ENCODE measurements at places on chromosomes 16 and 17.

DNA sequence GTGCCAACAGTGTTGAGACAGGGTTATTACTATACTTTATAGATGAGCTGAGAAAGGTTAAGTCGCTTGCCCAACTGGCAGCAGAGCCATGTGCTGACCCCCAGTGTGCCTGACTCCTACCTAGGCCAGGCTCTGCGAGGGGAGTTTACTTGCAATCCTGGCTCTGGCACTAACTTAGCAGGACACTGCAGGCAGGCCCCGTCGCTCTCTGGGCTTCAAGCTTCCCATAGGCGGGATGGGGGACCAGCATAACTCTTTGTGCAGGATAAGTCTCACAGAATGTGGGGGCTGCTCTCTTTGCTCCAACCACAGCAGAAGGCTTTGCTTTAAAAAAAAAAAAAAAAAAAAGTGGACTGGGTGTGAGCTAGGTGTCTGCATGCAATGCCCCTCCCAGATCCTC lies 102.7 kb downstream of the GNAO1 start:
- DNase-seq = no peak

DNA sequence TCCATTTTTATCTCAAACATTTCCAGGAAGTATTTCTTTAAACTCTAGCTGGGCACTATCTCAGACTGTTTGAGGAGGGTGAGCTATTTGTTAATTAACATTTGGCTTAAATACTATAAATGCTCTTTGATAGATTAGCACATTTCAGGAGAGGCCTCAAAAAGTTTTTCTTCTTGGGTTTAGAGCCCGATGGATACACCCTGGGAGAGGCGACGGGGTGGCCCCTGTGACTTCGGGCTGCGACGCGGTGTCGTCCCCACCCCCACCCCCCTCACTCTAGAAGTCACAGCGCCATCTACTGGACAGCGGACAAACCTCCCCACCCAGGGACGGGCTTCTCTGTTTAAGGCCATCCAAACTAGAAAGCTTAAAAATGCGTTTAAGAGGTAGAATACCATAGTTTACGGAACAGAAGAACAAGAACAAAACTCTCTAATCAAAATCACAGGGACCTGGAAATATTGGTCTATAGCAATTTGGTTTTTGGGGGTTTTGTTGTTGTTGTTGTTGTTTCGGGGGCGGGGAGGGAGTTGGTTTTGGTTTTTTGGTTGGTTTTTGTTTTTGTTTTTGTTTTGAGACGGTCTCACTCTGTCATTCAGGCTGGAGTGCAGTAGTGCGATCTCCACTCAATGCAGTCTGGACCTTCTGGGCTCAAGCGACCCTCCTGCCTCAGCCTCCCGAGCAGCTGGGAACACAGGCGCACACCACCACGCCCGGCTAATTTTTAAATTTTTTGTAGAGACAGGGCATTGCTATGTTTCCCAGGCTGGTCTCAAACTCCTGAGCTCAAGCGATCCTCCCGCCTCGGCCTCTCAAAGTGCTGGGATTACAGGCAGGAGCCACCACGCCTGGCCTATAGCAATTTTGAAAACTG lies 254.4 kb downstream of the C16orf95 start:
- no peak for DNase-seq

- no peak for DNase-seq
Observed at GRCh38 chr17:57282296-57282695, 26.0 kb downstream of the MSI2 start.

DNA sequence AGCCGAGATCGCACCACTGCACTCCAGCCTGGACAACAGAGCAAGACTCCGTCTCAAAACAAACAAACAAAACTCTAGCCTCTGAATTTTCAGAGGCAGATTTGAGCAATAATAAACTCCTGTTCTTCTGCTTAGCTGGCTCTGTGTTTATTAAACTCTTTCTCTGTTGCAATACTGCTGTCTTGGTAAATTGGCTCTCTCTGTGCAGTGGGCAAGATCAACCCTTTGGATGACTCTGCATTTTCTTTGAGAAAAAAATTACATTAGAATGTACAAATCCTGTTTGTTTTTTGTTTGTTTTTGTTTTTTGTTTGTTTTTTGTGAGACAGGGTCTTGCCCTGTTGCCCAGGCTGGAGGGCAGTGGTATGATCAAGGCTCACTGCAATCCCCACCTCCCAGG lies 75.8 kb upstream of the RPH3AL start:
- no peak for DNase-seq

- DNase-seq = no peak
Observed at GRCh38 chr17:75394332-75394918, 11.1 kb downstream of the GRB2 start.

GRCh38 chr16:4976079-4976478 lies 17.9 kb downstream of the SEC14L5 start:
- DNase-seq = no peak

DNA sequence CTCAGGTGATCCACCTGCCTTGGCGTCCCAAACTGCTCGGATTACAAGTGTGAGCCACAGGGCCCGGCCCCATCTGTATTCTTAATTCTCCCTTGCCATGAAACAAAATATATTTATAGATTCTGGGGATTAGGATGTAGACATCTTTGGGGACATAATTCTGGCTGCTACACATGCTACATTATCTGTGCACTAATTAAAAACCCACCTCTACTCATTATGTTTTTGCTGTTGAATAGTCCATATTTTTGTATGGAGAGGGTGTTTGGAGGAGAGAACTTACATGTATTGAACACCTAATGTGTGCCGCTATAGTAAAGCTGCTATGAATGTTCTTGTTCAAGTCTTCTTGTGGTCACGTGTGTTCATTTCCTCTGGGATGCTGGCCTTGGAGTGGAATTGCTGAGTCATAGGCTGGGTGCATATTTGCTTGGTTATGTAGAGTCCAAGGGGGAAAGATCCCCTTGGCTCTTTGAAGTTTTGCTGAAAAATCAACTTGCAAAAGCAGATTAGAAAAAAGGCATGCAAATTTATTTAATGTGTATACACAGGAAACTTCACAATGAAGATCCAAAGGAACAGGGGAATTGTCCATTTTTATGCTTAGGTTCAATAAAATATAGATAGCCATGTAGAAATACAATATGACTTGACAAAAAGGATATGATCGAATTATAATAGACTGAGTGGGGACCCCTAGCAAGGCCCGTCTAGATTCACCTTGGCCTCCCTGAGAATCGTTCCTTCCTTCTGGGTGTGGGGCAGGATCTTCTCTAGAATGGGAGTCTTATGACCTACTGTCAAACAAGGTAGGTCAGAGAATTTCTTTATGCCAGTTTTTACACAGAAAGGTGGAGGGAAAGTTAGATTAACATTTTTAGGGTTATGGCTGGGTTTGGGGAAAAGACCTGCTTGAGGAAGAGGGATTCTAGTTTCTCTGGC lies 42.1 kb upstream of the GPRC5B start:
- peak; percentile 7 for DNase-seq

- no peak for DNase-seq
Observed at GRCh38 chr17:75069783-75070182, 18.0 kb upstream of the SLC16A5 start.

DNA sequence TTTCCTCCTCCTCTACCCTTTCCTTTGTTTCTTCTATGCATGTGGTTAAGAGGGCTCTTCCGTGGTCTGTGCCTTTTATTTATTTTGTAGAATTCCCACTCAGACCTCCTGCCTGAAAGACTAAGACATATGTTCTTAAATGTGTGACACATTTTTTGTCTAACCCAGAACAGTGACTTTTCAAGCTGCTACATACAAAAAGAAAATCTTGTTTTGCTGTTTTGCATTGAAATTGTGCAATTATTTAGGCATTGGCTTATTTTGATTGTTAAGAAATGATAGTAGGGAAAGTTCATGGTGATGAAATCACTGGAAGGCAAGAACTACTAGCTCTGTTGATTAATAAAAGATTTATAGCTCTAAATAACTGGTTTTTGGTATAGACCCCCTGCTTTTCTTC lies 76.8 kb downstream of the TUBD1 start:
- DNase-seq = no peak

DNA sequence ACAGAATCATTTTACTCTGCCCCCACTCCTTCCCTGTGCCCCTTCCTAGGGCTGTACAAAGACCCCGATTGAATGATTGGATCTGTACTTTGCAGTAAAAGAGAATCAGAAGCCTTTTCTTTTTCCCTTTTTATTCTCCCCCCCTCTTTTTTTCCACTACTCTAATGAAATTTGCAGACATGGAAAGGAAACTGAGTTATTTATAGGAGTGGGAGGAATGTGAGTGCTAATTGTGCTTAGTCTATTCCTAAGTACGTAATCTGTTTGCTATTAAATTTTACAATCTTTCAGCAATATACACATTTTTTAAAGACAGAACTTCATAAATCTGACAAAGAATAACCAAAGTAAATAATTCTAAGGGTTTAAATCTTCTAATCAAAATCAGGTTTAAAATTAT lies 314.3 kb downstream of the MAP2K6 start:
- DNase-seq = no peak

- no peak for DNase-seq
Observed at GRCh38 chr16:10039220-10040096, 142.8 kb downstream of the GRIN2A start.

DNA sequence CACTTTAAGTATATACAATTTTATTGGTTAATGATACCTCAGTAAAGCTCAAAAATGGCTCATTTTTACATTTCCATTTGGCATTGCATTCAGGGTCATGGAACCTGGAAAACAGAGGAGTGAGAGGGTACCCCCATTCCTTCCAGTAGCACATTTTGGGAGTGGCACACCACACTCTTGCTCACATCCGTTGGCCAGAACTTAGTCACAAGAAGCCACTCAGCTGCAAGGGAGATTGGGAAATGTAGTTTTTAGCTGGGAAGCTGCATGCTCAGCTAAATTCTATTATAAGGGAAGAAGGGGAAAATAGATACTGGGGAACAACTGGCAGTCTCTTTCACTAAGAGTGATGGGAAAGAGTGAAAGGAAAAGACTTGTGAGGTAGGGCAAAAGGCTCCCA lies 102.5 kb upstream of the TMEM97 start:
- no peak for DNase-seq

GRCh38 chr16:85279402-85279801 lies 167.1 kb upstream of the CIBAR2 start:
- DNase-seq = no peak

GRCh38 chr16:13630374-13630773 lies 289.6 kb upstream of the ERCC4 start:
- no peak for DNase-seq

- DNase-seq = no peak
Observed at GRCh38 chr16:85539084-85539483, 74.0 kb upstream of the GSE1 start.

DNA sequence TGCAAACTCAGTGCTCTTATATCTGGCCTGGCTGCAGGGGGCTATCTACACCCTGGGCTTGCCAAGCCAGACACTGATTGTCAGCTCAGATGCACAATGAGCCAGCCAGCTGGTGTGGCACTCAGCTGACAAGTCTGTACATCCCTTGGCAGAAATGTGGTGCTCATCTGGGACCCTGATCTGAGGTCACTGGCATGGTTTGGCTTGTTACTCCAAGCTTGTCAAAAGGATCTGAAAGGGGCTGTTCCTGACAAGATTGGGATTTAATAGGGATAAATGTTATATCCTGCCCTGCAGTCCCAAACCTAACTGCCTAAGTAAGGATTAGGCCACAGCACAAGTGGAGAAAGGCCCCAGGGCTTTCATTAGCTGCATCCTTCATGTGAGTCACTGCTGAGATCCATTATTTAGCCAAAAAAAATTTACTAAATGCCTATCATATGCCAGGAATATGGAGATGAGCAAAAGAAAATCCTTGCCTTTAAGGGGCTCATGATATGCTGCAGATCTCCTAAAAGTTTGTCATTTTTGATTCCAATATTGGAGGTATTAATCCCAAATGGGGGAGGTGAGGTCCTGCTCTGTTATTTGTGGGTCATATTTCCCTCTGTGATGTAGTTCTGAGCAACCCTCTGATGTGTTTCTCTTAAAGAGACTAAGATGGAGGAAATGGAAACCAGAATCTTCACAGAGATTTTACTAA lies 6.3 kb downstream of the SLC6A2 start:
- no peak for DNase-seq

DNA sequence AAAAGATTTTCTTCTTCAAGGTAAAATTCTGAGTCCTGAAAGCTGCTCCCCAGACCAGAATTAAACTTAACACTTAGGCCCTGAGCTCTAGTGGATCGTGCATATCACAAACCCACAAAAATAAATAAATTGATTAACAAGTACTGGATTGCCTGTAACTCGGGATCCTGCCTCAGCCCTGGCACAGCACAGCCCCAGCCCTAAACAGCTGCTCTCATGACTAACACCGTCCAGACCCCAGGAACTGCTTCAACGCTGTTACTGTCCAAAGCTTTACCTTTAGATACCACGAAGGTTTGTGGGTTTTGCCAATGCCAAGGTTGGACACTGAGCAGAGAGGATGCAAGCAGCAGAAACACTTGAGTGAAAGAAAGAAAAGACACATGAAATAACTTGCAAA lies 172.5 kb downstream of the COPRS start:
- DNase-seq = no peak

GRCh38 chr17:32120716-32121115 lies 21.6 kb upstream of the RHOT1 start:
- no peak for DNase-seq

GRCh38 chr16:6704306-6704930 lies 628.2 kb upstream of the RBFOX1 start:
- no peak for DNase-seq

DNA sequence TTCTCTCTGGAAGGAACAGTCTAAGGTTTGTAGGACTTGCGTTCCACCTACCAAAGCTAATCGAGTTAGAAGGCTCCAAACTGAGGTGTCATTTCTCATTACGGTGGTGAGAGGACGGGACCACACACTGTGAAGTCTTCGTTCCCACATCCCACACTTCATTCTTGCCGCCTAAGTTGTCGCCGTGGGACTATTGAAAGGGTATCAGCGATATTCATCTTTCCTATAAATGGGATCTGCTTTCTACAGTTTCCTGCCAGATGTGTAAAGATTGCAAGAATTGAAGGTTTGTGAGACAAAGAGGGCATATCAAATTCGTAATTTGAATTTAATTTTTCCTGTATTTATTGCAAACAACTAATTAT lies 608 bp upstream of the TRIM37 start:
- no peak for DNase-seq

GRCh38 chr17:67637901-67638641 lies 79.7 kb upstream of the NOL11 start:
- no peak for DNase-seq

- DNase-seq = no peak
Observed at GRCh38 chr16:54411544-54411943, 125.0 kb upstream of the IRX3 start.
